ENCODE measurements at places on chromosomes 4 and X.

- no peak for DNase-seq
Measured at GRCh38 chr4:175499735-175500352, 312.2 kb downstream of the GPM6A start.

- peak; percentile 90 for DNase-seq
Measured at GRCh38 chr4:185839194-185839712, 27.3 kb upstream of the SORBS2 start.

GRCh38 chr4:17024425-17024824 is 126.0 kb upstream of the LDB2 start:
- no peak for DNase-seq

- no peak for DNase-seq
Measured at GRCh38 chrX:56800307-56800706, 71.3 kb downstream of the NBDY start.

GRCh38 chr4:168825975-168826374 is 184.1 kb downstream of the CBR4 start:
- no peak for DNase-seq

GRCh38 chr4:165518686-165519085 is 139.9 kb downstream of the CPE start:
- DNase-seq: no peak

DNA sequence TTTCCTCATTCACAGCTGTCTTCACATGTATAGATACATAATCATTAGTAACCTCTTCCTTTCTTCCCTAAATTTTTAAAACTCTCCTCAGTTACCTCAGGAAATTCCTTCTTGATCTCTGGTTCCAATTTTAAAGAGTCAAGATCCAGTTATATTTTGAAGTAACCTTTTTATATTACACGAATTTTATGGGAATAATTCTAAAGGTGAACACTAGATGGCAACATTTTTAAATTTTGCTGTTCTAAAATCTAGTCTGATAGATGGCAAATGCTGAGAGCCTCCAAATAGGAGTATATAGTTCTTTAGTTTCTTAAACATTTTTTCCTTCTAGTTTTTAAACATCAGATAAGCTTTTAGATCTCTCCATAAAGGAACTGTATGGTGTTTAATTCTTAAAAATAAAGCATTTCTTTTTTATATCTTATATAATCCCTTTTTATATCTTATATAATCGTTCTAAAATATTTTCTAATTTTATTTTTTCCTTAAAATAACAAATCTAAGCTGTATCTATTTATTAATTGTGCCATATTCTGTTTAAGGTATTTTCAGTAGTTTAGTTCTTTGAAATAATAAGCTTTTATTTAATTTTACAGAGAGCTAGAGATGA is 37.9 kb upstream of the PAPSS1 start:
- DNase-seq: no peak

GRCh38 chr4:173752610-173753230 is 222.7 kb upstream of the HAND2 start:
- peak; percentile 3 for DNase-seq

DNA sequence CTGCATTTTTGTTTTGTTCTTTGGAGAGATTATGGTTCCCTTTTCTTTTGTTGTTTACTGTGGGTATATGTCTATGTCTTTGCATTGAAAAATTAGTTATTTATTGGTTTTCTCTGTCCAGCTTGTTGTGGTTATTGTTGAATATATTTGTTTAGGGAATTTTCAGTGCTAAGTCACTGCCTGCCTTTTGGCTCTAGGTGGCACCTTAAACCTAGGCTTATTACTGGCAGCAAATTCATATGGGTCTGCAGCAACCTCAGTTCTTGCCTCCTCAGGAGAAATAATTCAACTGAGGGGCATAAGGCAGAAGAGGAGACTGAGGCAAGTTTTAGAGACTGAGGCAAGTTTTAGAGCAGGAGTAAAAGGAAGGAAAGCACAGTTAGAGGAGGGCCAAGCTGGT is 1157.3 kb upstream of the AGA start:
- no peak for DNase-seq

DNA sequence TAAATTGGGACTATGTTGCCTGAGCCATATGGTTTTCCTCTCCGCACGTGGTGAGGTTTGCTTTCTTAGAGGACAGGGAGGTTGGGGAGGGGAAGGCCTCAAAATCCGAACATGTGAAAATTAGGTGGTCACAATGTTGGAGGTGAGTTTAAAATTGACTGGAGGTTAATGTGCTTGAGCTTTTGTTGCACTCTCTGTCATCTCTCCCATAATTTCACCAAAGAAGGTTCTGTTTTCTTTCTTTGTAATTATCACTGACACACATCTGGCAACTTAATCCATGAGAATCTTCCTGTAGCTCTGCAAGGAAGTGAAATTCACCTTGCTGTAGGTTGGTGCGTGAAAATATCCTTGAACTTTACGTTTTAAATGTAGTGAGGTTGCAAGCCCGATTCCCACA is 225.5 kb downstream of the PDGFC start:
- no peak for DNase-seq

DNA sequence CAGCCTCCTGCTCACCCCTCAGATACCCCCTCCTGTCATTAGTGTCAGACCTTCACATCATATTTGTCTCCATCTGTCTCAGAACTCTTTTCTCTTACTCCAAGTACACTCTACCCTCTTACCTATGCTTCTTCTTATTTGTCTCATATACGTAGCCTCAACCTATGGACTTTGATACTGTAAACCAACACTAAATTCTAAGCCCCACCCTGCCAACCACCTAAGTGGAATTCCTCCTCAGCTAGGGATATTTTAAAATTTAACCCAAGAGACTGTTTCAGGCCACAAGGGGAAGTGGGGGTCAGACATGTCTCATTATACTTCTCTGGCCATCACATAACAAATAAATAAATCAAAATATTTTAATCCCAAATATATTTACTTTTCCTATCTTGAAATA is 778.1 kb upstream of the GRID2 start:
- no peak for DNase-seq

- DNase-seq: no peak
Measured at GRCh38 chr4:120902925-120903324, 19.6 kb downstream of the PRDM5 start.

DNA sequence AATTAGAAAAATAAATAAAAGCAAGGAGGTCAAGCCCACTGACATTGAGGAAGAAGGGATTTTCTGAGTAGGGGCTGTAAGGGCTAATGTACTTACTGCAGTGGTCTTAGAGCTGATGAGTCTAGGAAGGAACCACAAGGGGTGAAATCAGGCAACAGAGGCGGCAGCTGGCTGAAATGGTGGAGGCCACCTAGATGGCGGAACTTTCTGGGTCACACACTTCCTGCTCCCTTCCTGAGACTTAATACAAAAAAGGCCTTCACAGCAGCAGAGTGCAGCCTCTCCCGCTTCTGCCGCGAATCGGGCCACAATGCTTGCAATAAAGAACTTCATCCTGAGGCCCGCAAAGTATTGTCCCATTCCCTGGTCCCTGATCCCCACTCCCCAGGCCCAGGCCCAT is 15.4 kb downstream of the SNX12 start:
- DNase-seq: no peak

DNA sequence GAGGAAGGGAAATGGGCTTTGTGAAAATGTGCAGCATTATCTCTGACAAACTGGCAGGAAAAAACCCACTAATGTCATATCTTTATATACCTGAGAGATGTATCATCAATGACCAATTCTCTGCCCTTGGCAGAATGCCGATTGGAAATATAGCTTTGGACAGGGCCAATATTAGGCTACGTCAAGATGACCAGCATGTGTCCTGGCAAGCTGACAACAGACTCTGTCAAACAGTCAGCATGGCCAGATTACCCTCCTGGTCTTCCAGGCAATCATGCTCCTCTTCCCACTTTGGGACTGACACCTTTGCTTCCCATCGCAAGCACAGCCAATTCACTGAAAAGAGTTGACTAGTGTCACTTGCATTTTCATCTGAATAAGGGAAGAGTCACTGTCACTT is 57.0 kb downstream of the SORBS2 start:
- no peak for DNase-seq

DNA sequence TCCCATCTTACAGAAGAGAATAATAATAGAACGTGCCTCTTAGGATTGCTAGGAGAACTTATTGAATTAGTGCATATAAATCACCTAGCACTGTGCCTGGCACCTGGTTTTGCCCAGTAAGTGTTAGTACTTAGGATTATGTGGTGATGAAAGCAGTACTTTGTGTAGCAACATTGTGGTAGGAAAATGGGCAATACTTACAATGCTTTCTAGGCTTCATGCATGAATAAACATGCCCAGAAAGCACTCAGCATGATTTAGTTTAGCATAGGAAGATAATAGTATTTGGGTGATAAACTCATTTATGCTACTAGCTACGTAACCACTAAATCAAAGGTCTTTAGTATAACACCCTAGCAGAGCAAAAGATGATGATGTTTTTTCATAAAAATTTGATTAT is 105.6 kb downstream of the NEUROG2 start:
- DNase-seq: peak; percentile 58

DNA sequence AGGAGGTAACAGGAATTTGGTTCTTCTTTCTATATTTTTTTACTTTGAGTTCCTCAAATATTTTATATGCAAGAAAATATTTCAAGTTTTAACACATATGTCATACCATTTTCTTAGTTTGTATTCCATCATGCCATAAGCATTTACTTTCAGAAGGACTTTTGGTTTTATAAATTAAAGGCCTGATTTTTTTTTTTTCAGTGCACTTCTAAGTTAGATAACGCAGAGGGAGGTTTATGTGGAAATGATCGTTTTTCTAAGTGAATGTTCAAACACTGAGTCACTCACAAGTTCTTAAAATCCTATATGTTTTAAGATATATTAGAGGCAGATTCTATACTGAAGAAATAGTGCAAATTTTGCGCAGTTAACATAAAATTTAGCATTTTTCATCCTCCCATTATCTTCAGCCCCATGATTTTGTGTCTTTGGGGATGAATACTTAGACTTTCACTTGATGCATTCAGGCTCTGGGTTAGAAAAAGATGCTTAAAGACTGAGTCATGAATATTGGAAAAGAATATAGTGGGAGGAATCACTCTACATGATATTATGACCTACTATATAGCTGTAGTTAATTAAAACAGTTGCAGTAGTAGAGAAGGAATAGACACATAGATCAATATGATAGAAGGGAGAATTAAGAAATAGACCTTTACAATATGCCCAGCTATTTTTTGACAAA is 54.9 kb downstream of the COL4A5 start:
- DNase-seq: no peak

DNA sequence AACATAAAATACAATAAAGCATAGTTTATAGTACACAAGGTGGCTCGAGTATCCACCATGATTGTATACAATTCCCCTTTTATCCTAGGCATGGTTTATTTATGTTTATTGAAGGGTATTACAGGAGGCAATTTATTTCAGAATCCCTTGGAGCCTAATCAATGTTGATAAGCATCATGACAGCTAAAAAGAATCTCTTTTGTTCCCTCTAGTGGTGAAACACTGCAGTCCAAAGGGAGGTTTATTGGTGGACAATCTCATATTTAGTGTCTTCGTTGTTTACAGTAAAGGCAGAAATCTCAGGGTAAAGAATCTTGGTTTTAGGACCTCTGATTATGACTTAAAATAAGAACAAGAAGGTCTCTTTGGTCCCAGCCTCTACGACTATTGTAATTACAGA is 1712.5 kb downstream of the C4orf33 start:
- peak; percentile 24 for DNase-seq

- DNase-seq: peak; percentile 98
Measured at GRCh38 chr4:38667085-38667893, 3.3 kb downstream of the KLF3 start.

- DNase-seq: no peak
Measured at GRCh38 chrX:1164322-1165288, 47.8 kb downstream of the CRLF2 start.

- DNase-seq: no peak
Measured at GRCh38 chrX:20523626-20524312, 257.1 kb upstream of the RPS6KA3 start.

GRCh38 chr4:1579901-1580691 is 104.0 kb downstream of the FAM53A start:
- DNase-seq: peak; percentile 72

DNA sequence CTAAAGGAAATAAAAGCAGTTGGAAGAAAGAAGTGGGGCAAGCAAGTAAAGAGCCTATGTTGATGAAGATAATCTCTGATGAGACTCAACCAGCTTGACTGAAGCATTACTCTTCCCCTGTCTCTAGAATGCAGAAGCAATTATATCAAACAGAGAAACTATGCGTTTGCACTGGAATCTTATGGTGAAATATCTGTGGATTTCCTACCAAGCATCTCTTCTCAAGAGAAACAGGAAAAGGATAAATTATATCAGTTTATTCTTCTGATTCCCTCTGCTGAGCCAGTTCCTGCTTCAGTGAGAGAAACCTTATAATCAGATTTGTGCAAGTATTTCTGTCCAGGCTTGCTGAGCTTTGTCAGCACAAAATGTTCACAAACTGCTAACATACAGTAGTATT is 316.7 kb upstream of the SLC7A11 start:
- DNase-seq: no peak

DNA sequence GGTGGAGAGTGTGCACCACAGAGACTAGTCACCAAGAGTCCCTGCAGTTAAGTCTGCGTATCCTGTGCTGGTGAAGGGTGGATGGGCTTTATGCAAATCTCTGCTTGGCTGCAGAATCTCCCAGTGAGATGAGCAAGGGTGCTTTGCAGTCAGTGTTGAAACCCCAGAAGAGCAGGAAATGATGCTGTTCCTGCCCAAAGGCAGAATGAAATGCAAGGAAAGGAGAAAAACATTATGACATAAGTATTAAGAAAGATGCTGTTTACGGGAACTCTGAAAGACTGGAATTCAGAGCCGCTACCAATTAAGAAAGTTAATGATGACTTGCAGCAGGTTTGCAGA is 25.4 kb upstream of the ACSL1 start:
- DNase-seq: peak; percentile 9

- DNase-seq: no peak
Measured at GRCh38 chr4:41058426-41058825, 155.9 kb downstream of the APBB2 start.

- no peak for DNase-seq
Measured at GRCh38 chrX:19955306-19955705, 35.6 kb downstream of the BCLAF3 start.

DNA sequence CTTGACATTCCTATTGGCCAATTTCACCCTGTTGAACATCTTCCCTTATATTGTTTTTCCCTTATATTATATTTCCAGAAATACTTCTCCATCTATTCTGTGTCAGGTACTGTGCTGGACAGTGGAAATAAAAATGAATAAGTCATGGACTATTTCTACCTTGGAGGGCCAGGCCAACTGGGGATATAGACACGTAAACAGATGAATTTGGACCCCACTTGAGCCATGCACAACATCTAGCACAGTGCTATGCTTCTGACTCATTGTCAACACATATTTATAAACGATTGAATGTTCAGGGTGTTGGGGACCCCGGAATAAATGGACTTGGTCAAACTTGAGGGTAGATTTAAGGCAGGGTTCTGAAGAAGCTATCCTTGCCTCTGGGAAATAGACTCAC is 111.1 kb downstream of the ANK2 start:
- DNase-seq: no peak

All from mammary epithelial cell (primary cell).